ENCODE measurements at places on chromosomes 4 and X. TPM values are rescaled to one million over a fixed set of nuclear protein-coding genes. Genes with fewer than 3 reads are reported as not detected.

DNA sequence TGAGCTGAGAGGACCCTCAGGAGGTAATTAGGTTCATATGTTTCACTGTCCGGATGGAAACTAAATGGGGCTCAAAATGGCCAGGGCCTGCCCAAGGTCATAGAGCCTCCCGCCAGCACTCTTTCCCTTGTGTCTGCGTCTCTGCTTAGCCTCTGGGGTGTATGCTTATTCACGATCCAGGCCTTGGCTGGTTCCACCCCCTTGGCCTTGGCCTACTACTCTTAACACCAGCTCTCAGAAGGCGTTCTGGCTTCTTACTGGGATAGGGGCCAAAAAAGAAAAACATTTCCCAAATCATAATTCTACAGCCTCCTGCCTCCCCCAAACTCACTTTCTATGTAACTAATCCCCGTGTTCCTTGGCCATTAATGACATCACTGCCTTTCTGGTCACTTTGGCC is 68.8 kb downstream of the RTL5 start:
- H3K4me1 ChIP-seq = no peaks in the 10 kb centered on the region
- H3K36me3 ChIP-seq = no peaks in the 10 kb centered on the region
- no peak overlapping the region for H3K27ac ChIP-seq
- no peak overlapping the region for H3K4me3 ChIP-seq
- no peaks in the 10 kb centered on the region for H3K27me3 ChIP-seq

- H3K27ac ChIP-seq = peak overlapping the region; percentile 74
- no peak overlapping the region for H3K4me3 ChIP-seq
- DNase-seq = no peak
- peaks cover 2% of the 10 kb centered on the region for H3K36me3 ChIP-seq
- peaks cover 23% of the 10 kb centered on the region for H3K4me1 ChIP-seq
- no peaks in the 10 kb centered on the region for H3K27me3 ChIP-seq
Measured at GRCh38 chrX:31580726-31581125, 508.9 kb upstream of the FTHL17 start.

GRCh38 chrX:106042296-106042695 is 3.8 kb upstream of the SERPINA7 start:
- no peaks in the 10 kb centered on the region for H3K36me3 ChIP-seq
- H3K4me3 ChIP-seq = no peak overlapping the region
- H3K27ac ChIP-seq = no peak overlapping the region
- peaks cover 9% of the 10 kb centered on the region for H3K27me3 ChIP-seq
- H3K4me1 ChIP-seq = no peaks in the 10 kb centered on the region

- no peak overlapping the region for H3K27ac ChIP-seq
- peaks cover 5% of the 10 kb centered on the region for H3K27me3 ChIP-seq
- H3K4me3 ChIP-seq = no peak overlapping the region
- H3K4me1 ChIP-seq = no peaks in the 10 kb centered on the region
- DNase-seq = no peak
Measured at GRCh38 chr4:56850910-56851309, 29.4 kb upstream of the SPINK2 start.

Gene SLC6A14
- not detected for total RNA-seq

DNA sequence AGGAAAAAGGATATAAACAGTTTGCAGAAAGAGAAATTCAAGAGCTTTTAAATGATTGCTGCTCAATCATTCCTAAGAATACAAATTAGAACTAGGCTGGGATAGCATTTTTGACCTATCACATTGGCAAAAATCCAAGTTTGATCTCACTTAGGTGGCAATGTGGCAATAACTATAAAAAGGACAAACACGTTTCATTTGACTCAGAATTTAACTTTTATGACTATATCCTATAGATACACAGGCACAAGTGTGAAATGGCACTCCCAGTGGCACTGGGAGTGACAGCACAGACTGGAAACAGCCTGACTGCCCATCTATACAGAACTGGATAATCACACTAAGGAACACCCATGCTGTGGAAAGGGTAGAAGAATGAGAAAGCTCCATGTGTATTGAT is 11.1 kb downstream of the CENPU start:
- no peak overlapping the region for H3K4me3 ChIP-seq
- no peaks in the 10 kb centered on the region for H3K4me1 ChIP-seq
- no peaks in the 10 kb centered on the region for H3K27me3 ChIP-seq
- H3K27ac ChIP-seq = no peak overlapping the region
- peaks cover 21% of the 10 kb centered on the region for H3K36me3 ChIP-seq

- no peak for DNase-seq
- H3K27ac ChIP-seq = no peak overlapping the region
- no peak overlapping the region for H3K4me3 ChIP-seq
Measured at GRCh38 chr4:67436742-67437141, 108.6 kb downstream of the CENPC start.

- H3K4me3 ChIP-seq = no peak overlapping the region
- peak overlapping the region; percentile 96 for H3K27ac ChIP-seq
- H3K4me1 ChIP-seq = peaks cover 37% of the 10 kb centered on the region
- H3K36me3 ChIP-seq = peaks cover 5% of the 10 kb centered on the region
Measured at GRCh38 chr4:128241019-128241418, 46.6 kb downstream of the PGRMC2 start.

Measured in chondrocyte (in vitro differentiated cells).